ENCODE measurements at places on chromosomes 16 and 17.

DNA sequence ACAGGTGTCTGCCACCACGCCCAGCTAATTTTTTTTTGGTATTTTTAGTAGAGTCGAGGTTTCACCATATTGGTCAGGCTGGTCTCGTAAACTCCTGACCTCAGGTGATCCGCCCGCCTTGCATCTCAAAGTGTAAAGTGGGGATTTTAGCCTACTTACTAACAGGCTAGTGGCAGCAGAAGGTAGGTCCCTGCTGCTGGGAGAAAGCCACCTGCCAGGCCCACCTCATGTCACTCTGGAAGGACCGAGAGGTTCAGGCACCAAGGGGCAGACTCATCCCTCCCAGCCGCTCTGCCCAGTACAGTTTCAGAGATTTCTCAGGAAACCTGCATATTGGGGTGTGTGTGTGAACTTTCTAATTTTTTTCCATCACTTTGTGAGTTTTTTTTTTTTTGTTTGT lies 2.1 kb upstream of the RCVRN start:
- DNase-seq, result no peak

DNA sequence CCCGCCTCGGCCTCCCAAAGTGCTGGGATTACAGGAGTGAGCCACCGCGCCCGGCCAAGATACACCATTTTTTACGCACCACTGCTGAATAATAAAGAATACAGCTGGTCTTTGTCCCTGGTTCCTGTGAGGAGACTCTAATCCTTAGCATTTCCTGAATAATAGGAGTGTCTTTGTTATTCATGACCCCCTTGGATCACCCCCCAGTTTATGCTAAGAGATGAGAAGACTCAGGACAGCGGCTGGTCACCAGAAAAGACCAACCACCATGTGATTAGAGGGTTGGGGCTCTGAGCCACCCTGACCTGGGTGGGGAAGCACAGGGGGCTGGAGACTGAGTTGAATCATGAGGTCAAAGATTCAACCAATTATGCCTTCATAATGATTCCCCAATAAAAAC lies 17.3 kb downstream of the PHLPP2 start:
- no peak for DNase-seq

GRCh38 chr16:3274490-3274889 lies 8.8 kb upstream of the ZNF263 start:
- no peak for DNase-seq

- DNase-seq, result no peak
Measured at GRCh38 chr17:12296209-12296625, 275.5 kb downstream of the MAP2K4 start.

DNA sequence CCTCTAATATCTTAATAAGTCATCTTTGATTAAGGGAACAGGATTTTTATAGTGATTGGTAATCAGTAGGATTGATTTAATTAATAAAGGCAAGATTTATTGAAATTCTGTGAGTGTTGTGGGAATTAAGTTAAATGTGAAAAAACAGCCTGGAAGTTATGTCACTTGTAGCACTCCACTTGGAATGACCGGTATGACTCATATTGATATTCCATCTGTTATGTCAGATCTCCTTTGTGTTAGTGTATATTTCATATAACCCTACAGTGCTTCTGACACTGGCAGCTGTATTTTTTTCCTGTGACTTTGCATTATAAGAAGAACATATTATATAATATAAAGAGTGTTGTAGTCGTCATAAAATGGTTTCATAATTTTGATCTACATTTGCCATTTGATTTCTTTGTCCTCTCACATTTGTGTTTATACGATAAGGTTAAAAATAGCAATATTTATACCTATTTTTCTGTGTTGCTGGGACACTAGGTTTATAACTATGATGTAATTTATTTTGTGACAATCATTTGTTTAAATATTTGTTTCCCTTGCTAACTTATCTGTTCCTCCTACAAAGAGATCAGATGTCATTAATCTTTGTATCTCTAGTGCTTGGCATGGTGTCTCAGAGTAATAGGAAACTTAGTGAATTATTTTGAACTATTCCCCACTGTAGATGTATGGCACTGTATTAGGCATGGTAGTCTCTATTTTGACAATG lies 249.0 kb downstream of the BCAS3 start:
- no peak for DNase-seq

- DNase-seq, result no peak
Measured at GRCh38 chr16:15703029-15703736, 53.1 kb downstream of the NDE1 start.

GRCh38 chr17:40404003-40404402 lies 13.7 kb downstream of the TOP2A start:
- DNase-seq, result no peak

DNA sequence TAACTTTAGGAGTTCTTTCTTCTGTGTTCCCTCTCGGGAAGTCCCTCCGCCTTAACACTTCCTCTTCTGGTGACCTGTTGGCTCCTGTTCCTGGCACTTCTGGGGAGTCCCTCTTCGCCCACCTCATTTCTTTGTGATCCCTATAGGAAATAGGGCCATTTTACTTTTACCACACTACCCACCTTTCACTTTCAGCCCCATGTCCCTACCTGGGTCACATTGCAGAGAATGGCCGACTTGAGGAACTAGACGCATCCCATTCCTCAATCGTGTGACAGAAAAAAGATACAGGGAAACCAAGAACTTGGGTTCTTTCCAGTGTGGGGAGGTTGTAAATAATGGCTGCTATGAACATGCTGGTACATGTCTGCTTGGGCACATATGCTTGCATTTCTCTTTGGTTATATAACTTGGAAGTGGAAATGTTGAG lies 6.6 kb downstream of the IL21R start:
- DNase-seq, result no peak

- no peak for DNase-seq
Measured at GRCh38 chr16:11097787-11098167, 153.4 kb downstream of the CLEC16A start.

GRCh38 chr17:29710520-29710884 lies 87.8 kb upstream of the CORO6 start:
- no peak for DNase-seq
